ENCODE measurements at places on chromosomes 3 and 15. TPM values are rescaled to one million over a fixed set of nuclear protein-coding genes. Genes with fewer than 3 reads are reported as not detected.

PATL2 gene
- 0.77 TPM for total RNA-seq

C3orf38 gene
- total RNA-seq: 33.3 TPM

FES gene
- 22.8 TPM for total RNA-seq

LCTL gene
- not detected for total RNA-seq

IMP3 gene
- 277 TPM for total RNA-seq

DNA sequence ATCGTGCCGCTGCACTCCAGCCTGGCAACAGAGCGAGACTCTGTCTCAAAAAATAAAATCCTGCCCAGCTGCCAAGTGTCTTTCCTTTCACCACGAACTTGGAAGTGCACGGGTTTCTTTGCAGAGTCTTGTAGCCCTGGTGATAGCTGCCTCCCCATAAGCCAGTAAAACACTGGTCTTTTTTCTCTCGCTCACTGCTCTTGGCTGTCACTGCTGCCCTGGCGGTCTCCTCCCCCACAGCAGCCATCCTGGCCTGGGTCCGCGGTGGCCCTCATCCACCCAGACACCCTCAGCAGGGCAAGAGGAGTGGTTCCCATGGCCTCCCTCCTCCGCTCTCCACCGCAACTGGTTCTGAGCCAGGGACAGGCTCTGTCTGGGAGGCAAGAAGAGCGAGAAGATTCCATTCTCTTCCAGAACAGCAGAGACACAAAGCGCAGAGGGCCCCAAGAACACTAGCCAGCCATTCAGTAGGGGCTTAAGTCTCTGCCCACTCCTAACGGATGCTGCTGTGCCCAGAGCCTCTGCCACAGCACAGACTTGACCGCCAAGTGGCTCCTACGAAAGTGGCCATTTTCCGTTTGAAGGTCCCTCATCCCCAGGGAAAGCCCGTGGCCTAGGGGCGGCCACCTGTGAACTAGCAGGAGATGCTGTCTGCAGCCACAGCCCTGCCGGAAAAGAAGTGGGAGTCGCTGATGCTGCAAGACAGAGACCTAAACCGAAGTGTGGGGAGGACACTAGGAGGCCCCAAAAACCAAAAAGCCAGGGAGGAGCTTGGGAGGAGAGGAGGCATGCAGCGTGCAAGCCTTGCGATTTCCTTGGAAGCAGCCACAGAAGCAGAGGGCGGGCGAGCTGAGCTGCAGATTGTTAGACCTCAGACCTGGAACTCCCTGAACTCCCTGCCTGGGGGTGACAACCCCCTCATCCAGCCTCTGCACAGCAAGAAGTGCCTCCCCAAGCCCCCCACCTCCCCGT, 44.1 kb downstream of the KLHL25 start:
- DNase-seq: peak; percentile 48

GRCh38 chr15:73680549-73680948, 3.6 kb upstream of the CD276 start:
- no peak for DNase-seq

- DNase-seq: no peak
These were observed 51.6 kb downstream of the ATG7 start for GRCh38 chr3:11323813-11324212.

DNA sequence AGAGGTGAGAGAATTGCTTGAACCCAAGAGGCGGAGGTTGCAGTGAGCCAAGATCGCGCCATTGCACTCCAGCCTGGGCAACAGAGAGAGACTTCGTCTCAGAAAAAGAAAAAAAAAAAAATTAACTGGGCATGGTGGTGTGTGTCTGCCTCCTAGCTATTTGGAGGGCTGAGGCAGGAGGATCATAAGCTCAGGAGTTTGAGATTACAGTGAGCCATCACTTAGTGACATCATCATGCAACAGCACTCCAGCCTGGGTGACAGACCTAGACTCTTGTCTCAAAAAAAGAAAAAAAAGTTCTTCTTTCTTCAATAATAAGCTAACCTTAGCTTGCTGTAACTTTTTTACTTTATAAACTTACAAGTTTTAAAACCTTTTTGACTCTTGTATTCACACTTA, 99.8 kb downstream of the SLMAP start:
- no peak for DNase-seq

DNA sequence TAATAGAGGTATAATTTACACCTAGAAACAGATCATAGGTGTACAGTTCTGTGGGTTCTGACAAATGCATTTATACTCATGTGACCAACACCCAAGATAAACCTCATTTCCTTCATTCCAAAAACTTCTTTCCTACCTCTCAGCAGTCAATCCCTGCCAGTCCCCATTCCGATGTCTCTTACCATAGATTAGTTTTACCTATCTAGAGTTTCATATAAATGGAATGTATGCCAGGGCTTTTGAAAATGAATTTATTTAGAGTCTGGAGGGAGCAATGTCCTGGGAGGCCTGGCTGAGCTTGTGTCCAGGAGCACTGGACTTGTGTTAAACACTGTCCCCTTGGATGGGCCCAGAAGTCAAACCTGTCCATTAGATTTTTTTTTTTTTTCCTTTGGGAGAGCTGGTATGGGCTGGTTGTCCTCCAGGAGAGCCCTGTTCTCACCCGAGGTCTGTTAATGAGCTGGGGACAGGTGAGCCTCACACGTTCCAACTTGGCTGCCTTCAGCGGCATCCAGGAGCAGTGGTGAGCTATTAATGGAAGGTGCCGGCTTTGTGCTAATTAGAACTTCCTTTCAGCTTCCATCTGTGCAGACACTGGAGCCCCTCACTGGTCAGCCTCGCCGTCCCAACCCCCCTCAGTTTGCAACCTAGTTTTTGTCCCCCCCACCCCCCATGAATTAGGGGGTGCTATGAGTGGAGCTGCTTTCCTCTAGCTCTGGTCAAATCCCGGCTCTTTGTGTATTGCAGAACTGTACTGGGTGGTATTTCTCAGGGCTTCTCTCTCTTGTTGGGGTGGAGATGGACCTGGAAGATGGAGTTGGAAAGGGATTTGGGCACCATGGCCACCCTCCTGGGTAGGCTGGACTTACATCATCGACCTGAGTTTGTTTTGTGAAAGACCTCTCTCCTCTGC, 40.7 kb upstream of the POLG start:
- DNase-seq: no peak

GRCh38 chr3:98902351-98902740, 851 bp upstream of the DCBLD2 start:
- DNase-seq: no peak

- no peak for DNase-seq
These were observed 39.6 kb downstream of the TMOD3 start for GRCh38 chr15:51869060-51869421.

- DNase-seq: no peak
These were observed 76.1 kb upstream of the DCLK3 start for GRCh38 chr3:36840453-36840921.

- no peak for DNase-seq
These were observed 155.0 kb downstream of the NLGN1 start for GRCh38 chr3:173552526-173552925.

GRCh38 chr3:107110596-107111305, 266.5 kb upstream of the CCDC54 start:
- DNase-seq: no peak

- peak; percentile 4 for DNase-seq
These were observed 113.9 kb downstream of the POLQ start for GRCh38 chr3:121431726-121432517.

DNA sequence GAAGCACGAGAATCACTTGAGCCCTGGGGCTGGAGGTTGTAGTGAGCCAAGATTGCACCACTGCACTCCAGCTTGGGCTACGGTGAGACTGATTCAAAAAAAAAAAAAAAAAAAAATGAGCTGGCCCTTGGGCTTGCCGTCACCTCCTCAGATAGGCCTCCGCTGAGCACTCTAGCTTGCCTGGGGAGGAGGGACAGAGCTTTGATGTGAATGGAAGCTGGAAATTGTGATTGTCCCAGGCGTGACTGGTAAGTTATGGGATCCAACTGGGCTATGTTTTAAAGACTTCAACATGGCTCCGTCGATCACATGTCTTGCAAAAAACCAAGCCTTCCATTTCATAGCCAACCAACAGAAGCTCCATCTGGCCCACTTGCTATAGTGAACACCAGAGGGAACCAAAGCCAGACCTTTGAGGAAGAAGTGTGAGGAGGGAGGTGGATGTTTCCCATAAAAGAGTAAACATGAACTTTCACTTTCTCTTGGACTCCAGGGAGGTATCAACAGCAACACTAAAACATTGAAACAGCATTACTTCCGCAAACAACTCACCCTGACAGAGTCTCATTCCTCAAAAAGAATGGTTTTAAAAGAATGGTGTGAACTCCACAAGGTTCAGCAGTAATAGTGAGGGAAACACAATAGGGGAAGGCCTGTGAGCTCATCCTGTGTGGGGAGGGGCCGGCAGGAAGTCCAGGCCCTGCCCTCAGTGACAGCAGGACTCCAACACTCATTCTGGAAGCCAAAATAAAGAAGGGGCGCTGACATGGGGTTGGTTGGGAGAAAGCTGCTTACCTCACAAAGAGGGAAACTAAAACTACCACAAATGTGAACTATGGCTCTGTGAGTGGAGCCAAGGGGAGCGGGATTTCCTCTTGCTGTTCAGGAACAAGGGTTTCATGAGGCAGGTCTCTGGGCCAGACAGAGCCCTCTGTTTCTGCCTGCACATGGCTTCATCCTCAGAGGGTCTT, 59.2 kb upstream of the IL12A start:
- no peak for DNase-seq

DNA sequence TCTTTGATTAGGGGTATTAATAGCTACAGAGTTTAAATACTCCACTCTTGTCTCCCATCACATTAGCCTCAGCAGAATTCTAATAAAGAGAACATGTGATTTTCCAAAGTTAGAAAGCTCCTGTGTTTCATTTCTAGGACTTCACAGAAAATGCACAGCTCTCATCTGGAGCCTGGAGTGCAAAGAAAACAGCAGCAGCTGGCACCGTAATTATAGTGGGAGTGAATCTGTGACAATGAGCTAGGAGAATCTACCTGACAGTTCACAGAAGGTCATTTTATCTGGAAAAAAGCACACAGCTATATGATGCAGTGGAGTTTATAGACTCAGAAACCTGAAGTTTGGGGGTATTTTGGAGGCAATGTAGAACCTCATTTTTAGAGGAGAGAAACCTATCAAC, 5.4 kb upstream of the TRIM59 start:
- DNase-seq: no peak

GRCh38 chr3:30986551-30986950, 92.1 kb upstream of the GADL1 start:
- no peak for DNase-seq

- no peak for DNase-seq
These were observed 10.5 kb downstream of the NTRK3 start for GRCh38 chr15:88246081-88246480.

DNA sequence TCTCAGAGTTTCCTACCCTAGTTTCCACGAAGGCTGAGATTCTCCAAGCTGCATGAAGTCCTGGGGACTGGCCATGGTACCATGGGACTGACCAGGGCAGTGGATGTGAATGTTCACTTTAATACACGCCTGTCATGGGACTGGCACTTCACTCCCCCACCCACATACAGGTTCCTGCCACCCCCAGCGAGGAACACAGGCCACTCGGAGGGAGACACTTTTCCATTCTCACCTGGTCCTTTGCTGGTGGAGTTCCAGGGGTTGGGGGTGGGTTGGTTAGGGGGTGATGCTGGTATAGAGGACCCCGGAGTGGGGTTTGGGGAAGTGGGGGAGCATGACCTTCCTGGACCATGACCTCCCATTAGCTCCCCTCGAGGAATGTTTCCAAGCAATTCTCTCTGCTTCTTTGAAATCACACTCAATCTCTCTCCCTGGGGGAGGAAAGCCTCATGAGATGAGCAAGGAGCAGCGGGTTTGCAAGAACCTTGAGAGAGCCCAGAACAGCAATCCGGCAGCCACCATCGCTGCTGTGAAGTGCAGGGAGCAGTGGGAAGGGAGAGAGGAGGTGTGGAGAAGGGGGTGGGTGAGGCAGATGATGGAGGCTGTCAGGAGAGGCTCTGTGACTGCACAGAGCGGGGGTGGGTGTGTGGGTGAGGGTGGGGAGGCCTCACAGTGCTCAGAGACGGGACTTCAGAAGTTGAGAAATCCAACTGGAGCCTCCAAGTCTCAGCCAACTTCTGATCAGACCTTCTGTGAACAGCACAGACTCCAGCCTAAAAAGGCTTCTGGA, 69.7 kb downstream of the ADCY5 start:
- DNase-seq: no peak

- no peak for DNase-seq
These were observed 54.8 kb upstream of the UTS2B start for GRCh38 chr3:191385101-191385500.

DNA sequence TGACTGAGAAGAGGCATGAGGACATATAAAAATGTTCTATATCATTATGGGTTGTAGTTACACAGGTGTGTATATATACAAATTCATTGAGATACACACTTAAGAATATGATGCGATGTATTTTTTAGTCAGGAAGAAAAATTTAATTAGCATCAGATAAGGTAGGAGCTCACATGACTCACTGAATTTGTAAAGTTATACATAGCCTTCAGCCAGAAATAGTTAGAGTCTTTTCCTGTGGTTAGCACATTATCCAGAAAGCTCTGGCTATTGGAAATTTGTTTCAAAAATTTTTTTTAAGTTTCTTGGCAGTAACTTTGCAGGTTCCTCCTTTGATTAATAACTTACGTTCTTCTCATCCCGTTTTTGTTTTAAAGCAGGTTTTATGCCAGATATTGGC, 88.6 kb downstream of the STT3B start:
- no peak for DNase-seq

DNA sequence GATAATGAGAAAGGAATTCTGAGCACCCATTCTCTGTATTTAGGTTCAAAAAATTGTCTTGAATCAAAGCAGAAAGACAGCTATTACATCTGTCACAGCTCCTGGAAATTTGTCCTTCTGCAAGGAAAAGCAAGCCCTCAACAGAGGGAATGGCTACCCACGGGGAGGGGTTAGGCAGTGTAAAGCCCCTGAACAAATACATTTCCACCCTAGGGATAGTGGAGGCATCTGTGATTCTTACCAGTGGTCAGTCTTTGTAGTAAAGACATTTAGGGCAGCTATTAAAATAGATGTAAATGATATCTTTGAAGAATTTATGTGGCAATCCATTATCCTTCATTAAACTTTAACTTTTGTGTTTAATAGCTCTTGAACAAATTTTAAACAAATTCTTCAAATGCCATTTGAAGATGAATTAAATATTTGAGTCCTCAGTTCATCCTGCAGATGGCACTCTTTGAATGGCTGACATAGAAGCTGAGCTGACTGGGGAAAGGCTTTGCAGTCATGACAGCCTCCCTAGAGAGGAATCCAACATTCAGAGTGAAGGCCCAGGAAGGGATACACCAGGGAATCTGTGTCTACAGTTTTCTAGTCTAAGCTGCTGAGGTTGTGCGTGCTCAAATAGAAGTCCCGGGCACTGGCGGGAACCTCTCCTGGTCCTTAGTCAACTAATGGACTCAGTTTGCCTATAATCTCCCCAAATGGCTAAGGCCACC, 359.7 kb upstream of the ROPN1 start:
- DNase-seq: peak; percentile 19

GRCh38 chr15:76071806-76072205, 12.0 kb downstream of the TMEM266 start:
- DNase-seq: no peak

GRCh38 chr3:159818997-159819500, 169.6 kb upstream of the IL12A start:
- DNase-seq: no peak

DNA sequence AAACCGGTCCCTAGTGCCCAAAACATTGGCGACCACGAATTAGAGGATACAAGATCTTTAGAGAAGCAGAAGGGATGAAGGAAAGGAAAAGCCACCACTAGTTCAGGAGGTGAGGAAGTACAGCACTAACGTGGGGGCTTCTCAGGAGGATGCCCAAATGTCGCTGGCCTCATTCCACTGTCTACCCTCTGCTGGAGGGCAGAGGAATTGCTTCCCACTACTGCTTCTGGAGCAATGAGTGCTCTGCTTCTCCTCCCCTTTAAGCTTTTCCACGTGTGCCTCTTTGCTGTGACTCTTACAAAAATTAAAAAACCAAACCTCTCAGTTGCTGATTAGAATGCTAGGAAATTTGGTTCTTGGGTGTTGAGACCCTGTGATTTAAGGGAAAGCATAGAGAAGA, 281.3 kb downstream of the CLSTN2 start:
- no peak for DNase-seq

Data from prostate gland (tissue), 2 donors.